ENCODE measurements at places on chromosomes 5 and 9.

- ATAC-seq, result no peak
Observed at GRCh38 chr5:42235837-42236236, 187.4 kb upstream of the GHR start.

DNA sequence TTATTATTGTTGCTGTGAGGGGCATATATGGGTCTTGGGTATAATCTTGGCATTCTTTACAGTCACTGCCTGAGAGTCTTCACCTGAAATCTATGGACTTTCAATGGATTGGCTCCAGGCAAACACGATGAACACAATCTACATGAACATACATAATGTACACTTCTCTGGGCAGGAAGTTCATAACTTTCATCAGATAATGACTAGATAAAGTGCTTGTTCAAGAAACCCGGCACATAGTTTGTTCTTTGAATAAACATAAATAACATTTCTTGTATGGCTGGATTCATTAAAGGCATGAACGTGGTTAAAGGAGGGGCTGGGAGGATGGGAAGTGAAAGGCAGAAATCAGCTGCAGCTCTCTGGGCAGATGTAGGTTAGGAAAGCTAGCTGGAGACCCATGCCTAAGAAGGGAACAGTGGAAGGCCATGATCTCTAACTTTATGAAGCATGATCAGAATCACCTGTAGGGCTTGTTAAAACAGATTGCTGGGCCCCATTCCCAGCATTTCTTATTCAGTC lies 306.9 kb upstream of the EFNA5 start:
- ATAC-seq, result no peak

- ATAC-seq, result no peak
Observed at GRCh38 chr9:128168731-128169308, 8.8 kb downstream of the BBLN start.

DNA sequence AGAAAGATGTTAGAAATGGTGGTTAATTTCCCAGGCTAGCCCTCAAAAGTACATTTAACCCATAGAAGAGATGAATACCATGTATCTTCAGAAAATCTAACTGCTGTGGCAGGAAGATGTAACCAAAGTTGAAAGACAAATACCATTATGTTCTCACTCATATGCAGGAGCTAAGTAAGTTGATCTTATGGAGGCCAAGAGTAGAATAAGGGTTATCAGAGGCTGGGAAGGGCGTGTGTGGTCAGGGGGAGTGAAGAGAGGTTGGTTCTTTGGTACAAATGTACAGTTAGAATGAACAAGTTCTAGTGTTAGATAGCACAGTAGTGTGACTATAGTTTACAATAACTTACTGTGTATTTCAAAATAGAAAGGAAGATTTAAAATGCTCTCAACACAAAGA lies 61.7 kb downstream of the CDC14B start:
- no peak for ATAC-seq

DNA sequence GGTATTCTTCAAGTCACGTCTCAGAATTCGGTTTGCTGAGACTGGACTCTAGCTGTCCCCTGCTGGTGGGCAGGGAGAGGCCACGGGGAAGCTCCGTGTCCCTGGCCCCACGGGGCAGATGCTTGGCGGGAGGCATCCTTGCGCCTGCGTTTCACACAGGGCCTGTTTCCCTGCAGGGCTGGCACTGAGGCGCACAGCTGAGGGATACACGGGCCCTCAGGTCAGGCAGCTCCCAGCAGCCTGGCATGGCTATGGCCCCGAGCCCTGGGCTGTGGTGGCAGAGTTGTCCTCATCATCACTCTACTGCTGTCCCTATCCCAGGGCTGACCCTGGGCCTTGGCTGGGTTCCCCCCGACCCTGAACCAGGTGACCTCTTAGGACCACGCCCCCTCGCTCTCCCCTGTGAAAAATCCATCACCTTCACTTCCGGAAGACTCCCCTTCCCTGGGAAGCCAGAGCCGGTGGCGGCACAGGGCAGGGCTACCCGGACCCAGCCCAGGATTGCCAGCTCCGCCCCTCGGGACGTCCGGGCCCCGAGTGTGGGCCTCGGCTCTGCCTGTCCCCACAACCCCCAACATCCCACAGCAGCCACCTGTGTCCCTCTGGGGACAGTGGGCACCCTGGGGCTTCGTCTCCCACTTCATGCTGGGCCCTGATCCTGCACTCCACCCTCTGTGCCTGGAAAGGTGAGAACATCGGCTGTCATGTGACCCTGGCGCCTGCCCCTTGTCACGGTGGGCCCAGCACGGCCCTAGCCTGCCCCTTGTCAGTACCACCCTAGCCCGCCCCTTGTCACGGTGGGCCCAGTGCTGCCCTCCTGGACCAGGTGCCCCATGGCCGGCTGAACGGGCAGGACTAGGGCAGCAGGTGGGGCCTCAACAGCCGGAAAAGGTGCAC lies 5.0 kb downstream of the DPP7 start:
- ATAC-seq, result no peak

GRCh38 chr5:3671337-3671736 lies 75.7 kb downstream of the IRX1 start:
- ATAC-seq, result no peak

- ATAC-seq, result no peak
Observed at GRCh38 chr9:23524607-23525155, 301.4 kb downstream of the ELAVL2 start.

DNA sequence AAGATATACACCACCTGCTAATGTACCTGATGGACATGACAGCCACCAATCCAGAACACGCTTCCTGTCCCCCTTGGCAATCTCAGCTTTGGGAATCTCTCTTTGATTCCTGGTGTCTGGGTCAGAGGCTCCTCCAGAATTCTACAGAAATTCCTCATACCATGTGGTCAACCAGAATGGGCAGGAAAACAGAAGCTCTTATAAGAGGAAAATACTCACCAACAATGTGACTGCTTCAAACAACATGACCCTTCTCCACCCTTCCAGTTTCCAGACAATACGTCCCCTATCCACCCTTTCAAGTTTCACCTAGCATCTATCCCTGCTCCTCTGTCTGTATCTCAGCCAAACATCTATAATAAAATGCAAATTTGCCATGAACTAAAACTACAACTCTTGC lies 247.2 kb downstream of the DENND1A start:
- no peak for ATAC-seq

DNA sequence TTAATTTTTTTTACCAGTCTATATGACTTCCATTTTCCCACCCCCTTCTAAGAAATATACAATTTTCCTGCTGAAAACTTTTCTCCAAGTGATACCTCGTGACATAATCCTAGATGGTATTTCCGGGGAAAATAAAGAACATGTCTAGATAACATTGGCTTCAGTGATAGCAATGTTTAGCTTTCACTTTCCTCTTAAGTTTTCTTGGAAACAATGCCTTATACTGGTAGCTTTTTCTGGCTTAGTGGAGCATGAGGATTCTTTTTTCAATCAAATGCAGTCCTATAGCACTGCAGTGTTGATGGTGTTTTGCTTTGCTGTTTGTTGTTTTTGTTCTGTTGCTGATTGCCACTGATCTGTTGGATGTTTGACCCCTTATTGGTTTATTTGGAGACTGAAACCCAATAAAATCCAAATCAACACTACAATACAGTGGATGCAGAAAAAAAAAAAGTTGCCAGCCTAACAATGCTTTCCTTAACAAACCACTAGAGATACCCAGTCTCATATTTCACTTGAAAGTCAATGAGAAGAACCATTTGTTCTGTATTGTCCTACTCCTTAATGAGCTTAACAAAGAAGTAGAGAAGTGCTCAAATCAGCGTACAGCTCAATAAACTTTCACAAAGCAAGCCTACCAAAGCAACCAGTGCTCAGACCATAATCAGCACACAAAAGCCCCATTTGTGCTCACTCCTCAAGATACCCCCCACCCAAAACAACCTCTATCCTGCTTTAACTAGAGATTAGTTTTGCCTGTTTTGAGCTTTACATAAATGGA lies 74.2 kb upstream of the GRAMD2B start:
- no peak for ATAC-seq

DNA sequence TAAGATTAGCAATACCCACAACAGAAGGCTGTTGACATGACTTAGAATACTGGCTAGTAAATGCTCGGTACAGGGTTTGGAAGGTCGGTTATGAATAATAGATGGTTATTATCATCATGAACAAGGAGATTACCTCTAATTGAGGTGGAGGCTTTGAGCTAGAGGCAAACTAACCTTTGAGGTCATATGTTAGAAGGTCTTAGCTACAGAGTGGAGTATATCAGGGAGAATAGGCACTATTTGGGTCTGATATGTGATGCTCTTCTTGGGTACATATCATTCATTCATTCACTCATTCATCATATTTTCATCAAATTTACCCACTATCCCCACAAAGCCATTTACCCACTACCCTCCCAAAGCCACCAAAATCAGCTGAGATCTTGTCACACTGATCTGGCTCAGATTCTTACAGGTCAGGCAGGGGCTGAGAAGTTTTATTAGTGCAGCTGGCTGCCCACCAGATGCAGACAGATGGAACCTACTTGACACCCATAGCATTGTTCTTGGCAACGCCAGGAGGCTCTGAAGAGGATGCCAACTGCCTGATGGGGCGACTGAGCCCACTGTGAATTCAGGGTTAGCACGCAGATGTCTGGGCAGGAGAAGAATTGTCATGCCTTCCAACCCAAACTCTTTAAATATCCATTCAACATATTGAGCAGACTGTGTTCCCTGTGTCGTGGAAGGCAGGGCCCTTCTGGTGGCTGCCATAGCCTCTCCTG lies 90.2 kb upstream of the SH3PXD2B start:
- ATAC-seq, result no peak
